GM23338 (cell line): ENCODE measurements at places on chromosomes 1 and 21. TPM values are rescaled to one million over a fixed set of nuclear protein-coding genes. Genes with fewer than 3 reads are reported as not detected.

Gene RBM34
- total RNA-seq = 51.8 and 55.1 TPM in 2 replicates

GRCh38 chr21:38478782-38479181, 19.5 kb downstream of the ERG start:
- H3K4me1 ChIP-seq = peaks cover 4% of the 10 kb centered on the region; the same call in 1 of the 2 replicates
- no peak overlapping the region for H3K27ac ChIP-seq
- no peaks in the 10 kb centered on the region for H3K27me3 ChIP-seq
- no peak overlapping the region for H3K4me3 ChIP-seq
- DNase-seq = no peak

- H3K4me3 ChIP-seq = no peak overlapping the region
- H3K27ac ChIP-seq = no peak overlapping the region
- H3K27me3 ChIP-seq = no peaks in the 10 kb centered on the region
- peak; percentile 52 for DNase-seq
- no peaks in the 10 kb centered on the region for H3K36me3 ChIP-seq
Measured at GRCh38 chr21:16154951-16155635, 425.3 kb downstream of the USP25 start.

GRCh38 chr1:147800804-147801203, 40.4 kb upstream of the GJA5 start:
- no peaks in the 10 kb centered on the region for H3K27me3 ChIP-seq
- H3K36me3 ChIP-seq = no peaks in the 10 kb centered on the region
- no peak overlapping the region for H3K4me3 ChIP-seq
- H3K27ac ChIP-seq = no peak overlapping the region

GRCh38 chr1:172135076-172135672, 285.3 kb upstream of the C1orf105 start:
- H3K27ac ChIP-seq = no peak overlapping the region
- no peaks in the 10 kb centered on the region for H3K36me3 ChIP-seq
- H3K4me3 ChIP-seq = no peak overlapping the region
- no peaks in the 10 kb centered on the region for H3K27me3 ChIP-seq

GRCh38 chr1:42319871-42320484, 15.1 kb downstream of the FOXJ3 start:
- no peaks in the 10 kb centered on the region for H3K27me3 ChIP-seq
- no peak overlapping the region for H3K27ac ChIP-seq
- no peak overlapping the region for H3K4me3 ChIP-seq
- H3K4me1 ChIP-seq = peaks cover 15% of the 10 kb centered on the region
- H3K36me3 ChIP-seq = no peaks in the 10 kb centered on the region
- DNase-seq = no peak

Gene NR0B2
- total RNA-seq = not detected in 2 replicates

DNA sequence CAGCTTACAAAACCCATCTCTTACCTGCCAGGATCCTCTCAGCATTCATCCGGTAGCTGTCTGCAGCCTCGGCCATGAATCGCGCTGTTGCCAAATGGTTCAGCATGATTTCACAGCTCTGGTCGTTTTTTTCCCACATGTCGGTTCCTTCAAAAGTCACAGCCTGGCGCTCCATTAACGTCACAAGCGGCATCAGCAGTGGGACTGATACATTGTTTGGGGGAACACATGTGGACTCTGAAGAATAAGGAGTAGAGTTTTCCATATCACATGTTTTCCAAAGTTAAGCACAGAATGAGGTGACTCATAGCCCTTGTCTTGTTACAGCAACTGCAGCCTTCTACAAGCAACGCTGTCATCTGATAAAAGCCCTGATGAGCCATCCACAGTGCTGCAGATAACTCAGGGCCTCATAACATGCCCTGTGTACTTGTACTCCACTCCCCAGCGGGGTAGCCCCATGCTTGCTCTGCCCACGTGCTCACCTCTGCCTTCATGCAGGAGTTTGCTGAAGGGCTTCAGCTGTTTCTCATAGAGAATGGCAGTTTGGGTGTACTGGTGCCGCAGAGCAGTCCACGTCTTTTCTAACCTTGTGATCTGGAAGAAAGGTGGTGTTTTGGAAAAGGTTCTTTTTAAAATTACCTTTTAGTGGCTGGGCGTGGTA, 114.2 kb downstream of the BCAR3 start:
- no peaks in the 10 kb centered on the region for H3K27me3 ChIP-seq
- H3K36me3 ChIP-seq = no peaks in the 10 kb centered on the region; the same call in 1 of the 2 replicates
- no peak overlapping the region for H3K4me3 ChIP-seq
- peaks cover 8% of the 10 kb centered on the region for H3K4me1 ChIP-seq
- no peak for DNase-seq

- no peak for DNase-seq
- no peak overlapping the region for H3K27ac ChIP-seq
- no peak overlapping the region for H3K4me3 ChIP-seq
- peaks cover 52% of the 10 kb centered on the region for H3K36me3 ChIP-seq
- no peaks in the 10 kb centered on the region for H3K4me1 ChIP-seq
- H3K27me3 ChIP-seq = no peaks in the 10 kb centered on the region
Measured at GRCh38 chr1:220007438-220007837, 38.9 kb downstream of the EPRS1 start.

Gene TMEM35B
- 7.6 and 9.1 TPM in 2 replicates for total RNA-seq

DNA sequence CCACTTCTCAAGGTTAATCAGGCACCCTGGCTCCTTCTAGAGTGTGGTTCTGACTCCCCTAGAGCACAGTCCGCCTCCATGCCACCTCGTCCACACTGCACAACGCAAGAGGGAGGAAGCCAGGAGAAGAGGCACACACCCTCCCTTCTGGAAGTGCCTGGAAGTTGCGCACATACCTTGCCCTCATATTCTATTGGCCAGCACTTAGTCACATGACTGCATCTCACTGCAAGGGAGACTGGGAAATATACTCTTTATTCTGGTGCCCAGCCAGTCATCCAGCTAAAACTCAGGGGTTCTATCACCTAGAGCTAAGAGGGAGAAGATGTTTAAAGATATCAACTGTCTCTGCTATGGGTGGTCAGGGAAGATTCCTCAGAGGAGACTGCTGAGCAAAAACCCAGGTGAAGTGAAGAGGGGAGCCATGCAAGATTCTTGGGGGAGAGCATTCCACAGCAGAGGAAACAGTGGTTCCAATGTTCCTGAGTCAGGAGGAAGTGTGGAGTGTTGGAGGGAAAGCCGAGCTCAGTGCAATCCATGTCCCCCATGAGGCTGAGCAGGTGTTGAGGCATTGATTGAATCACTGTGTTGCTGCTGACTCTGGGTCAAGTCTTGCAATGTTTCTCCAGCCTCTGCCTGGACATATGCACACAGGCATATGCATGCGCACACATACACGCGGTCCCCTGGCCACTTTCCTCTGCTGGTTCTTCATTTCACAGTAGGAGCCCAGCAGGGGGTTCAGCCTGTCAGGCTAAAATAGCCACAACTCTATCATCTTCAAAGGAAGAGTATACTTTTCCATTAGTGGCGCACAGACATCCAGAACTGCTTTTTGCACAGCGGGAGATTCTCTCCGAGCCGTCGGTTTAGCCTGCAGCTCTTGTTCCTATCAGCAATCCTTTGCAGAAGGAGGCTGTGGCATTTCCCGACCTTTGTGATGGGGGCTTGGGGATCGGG, 22.3 kb upstream of the KLHDC7A start:
- no peaks in the 10 kb centered on the region for H3K4me1 ChIP-seq
- H3K36me3 ChIP-seq = no peaks in the 10 kb centered on the region
- no peak overlapping the region for H3K4me3 ChIP-seq
- H3K27ac ChIP-seq = no peak overlapping the region
- no peaks in the 10 kb centered on the region for H3K27me3 ChIP-seq

- H3K4me3 ChIP-seq = no peak overlapping the region
- H3K36me3 ChIP-seq = no peaks in the 10 kb centered on the region
- H3K27me3 ChIP-seq = no peaks in the 10 kb centered on the region
Measured at GRCh38 chr1:218494449-218494852, 149.3 kb downstream of the TGFB2 start.

Gene CCDC181
- total RNA-seq = 3.1 and 3.4 TPM in 2 replicates

DNA sequence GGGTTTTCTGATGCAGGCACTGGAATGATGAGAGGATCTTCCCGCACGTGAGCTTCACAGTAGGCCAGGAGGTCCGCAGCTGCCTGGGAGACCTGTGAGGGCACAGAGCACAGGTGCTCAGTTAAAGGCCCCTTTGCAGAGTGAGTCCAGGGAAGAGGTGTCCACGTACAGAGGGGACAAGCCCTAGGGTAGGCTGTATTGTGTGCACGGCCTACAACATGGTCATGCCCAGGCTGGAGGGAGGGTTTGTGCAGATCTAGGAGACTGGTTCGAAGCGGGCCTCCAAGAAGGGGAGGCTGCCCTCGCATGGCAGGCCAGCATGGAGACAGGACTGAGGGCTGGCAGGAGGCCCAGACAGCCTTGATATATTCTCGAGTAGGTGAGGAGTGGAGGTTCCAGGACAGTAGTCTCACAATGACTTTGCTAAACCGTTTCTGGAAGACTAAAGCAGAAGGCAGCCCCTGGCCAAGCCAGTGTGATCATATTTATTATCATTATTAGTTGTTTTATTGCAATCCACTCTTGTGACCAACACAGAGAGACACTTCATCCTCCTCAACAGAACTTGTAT, 48.0 kb upstream of the B3GALNT2 start:
- no peaks in the 10 kb centered on the region for H3K36me3 ChIP-seq
- no peak overlapping the region for H3K27ac ChIP-seq
- H3K4me3 ChIP-seq = no peak overlapping the region
- no peaks in the 10 kb centered on the region for H3K4me1 ChIP-seq

- H3K27me3 ChIP-seq = peaks cover 41% of the 10 kb centered on the region
- peak; percentile 91 for DNase-seq
- peaks cover 23% of the 10 kb centered on the region for H3K4me1 ChIP-seq
- H3K4me3 ChIP-seq = peak within 1 kb of the TSS; percentile 62
Measured at GRCh38 chr1:220748089-220748934, at the start of gene MTARC2. Gene MTARC2, plus strand, starts transcription at chr1:220748322. Its CDS starts 210 bp downstream, at chr1:220748532.

DNA sequence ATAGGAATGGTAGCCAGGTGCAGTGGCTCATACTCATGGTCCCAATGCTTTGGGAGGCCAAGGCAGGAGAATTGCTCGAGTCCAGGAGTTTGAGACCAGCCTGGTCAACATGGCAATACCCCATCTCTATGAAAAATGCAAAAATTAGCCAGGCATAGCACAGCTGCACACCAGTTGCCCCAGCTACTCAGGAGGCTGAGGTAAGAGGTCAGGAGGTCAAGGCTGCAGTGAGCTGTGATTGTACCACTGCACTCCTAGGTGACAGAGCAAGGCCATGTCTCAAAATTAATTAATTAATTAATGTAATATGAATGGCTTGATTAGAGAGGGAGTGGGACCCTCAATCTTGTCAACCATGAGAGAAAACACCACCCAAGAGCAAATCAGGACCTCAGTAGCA, 198.7 kb upstream of the DUSP10 start:
- H3K4me3 ChIP-seq = no peak overlapping the region
- no peaks in the 10 kb centered on the region for H3K36me3 ChIP-seq
- no peak overlapping the region for H3K27ac ChIP-seq

DNA sequence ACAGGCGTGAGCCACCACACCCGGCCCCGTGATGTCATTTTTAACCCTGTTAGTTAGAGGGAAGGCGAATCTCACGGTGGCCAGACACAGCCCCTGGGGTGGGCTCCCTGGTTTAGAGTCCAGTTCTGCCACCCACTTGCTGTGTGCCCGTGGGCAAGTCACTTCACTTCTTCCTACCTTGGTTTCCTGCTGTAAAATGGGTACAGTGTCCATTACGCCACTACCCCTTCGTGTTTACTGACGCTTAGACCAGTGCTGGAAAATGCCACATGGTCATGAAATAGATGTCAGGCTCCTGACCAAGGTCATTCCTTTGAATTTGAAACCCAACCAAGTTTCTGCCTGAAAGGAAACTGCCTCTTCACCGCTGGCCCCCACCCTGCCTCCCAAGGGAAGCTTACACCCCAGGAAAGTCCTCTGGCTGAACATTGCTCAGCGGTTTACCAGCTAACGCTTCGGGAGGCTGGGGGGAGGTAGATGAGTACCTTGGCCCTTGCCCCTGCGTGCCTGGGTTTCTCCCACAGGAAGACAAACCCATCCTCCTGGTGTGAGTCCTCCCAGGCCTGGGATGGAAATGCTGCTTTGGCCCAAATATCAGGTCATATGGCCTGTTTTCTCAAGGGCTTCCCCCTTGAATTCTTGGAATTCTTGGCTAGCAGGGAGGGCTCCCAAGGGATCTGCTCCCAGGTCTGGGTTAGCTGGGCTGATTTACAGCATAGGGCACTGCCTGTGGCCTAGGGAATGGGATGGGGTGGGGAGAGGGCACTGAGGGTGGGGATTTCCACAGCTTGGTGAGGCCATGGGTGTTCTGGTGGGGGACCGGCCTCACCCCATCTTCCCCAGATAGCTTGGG, 7.6 kb upstream of the AADACL4 start:
- peaks cover 16% of the 10 kb centered on the region; the same call in 1 of the 2 replicates for H3K36me3 ChIP-seq
- no peaks in the 10 kb centered on the region for H3K27me3 ChIP-seq
- peak overlapping the region; percentile 51; the same call in 1 of the 2 replicates for H3K27ac ChIP-seq
- peaks cover 28% of the 10 kb centered on the region for H3K4me1 ChIP-seq
- DNase-seq = peak; percentile 80
- H3K4me3 ChIP-seq = no peak overlapping the region

DNA sequence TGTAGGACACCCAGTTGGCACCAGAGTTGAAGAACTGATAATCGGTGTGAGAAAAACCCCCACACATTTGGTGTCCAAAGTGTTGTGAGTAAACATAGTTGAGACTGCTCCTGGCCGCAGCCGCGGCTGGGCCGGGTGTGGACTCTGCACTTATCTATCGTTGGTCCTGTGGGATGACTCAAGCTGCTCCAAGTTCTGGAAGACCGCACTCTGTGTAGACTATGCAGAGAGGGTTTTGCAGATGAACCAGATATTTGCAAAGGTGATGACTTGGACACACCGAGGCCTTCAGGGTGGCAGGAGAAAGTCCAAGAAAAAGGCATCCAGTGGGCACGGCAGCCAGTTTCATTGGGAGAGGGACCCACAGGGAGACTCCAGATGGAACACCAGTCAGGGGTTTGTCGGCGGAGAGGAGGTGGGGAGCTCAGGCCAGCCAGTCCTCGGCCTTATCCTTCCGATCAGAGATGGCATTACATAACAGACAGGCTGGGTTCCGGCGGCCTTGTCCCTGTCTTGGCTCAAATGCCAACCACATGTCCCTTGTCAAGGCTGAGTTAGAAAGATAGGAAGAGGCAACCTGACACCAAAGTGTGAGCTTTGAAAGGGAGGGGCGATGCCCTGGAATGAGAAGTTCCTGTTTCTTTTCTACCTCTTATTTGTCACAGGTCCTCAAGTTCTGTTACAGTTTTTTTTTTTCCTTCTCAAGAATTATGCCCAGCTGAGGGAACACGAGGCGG, 21.1 kb downstream of the C2CD2 start:
- no peaks in the 10 kb centered on the region for H3K27me3 ChIP-seq
- H3K36me3 ChIP-seq = no peaks in the 10 kb centered on the region
- no peak overlapping the region for H3K27ac ChIP-seq
- no peak for DNase-seq
- H3K4me1 ChIP-seq = peaks cover 8% of the 10 kb centered on the region; the same call in 1 of the 2 replicates

DNA sequence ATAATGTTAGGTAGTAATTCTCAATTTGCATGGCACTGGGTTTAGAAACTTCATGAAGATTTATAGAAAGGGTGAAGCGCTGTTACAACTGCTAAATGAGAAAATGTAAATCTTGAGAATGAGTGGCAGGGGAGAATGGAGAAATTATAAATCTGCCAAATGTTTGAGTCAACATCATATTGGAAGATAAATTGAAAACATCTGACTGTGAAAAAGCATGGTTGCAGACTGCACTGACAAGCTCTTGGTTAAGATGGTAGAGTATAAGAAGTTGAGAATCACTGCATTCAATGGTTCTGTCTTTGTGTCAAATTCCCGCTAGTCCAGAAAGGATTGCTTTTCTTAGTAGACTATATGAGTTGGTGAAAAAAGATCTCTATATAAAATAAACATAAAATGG, 113.3 kb upstream of the DUSP10 start:
- no peak for DNase-seq
- H3K27ac ChIP-seq = no peak overlapping the region
- no peaks in the 10 kb centered on the region for H3K4me1 ChIP-seq
- no peaks in the 10 kb centered on the region for H3K36me3 ChIP-seq

GRCh38 chr1:170518185-170518834, 13.7 kb upstream of the GORAB start:
- H3K27ac ChIP-seq = no peak overlapping the region
- H3K4me1 ChIP-seq = no peaks in the 10 kb centered on the region
- H3K36me3 ChIP-seq = no peaks in the 10 kb centered on the region
- DNase-seq = no peak
- H3K4me3 ChIP-seq = no peak overlapping the region
